ENCODE measurements at places on chromosomes 1 and 21.

DNA sequence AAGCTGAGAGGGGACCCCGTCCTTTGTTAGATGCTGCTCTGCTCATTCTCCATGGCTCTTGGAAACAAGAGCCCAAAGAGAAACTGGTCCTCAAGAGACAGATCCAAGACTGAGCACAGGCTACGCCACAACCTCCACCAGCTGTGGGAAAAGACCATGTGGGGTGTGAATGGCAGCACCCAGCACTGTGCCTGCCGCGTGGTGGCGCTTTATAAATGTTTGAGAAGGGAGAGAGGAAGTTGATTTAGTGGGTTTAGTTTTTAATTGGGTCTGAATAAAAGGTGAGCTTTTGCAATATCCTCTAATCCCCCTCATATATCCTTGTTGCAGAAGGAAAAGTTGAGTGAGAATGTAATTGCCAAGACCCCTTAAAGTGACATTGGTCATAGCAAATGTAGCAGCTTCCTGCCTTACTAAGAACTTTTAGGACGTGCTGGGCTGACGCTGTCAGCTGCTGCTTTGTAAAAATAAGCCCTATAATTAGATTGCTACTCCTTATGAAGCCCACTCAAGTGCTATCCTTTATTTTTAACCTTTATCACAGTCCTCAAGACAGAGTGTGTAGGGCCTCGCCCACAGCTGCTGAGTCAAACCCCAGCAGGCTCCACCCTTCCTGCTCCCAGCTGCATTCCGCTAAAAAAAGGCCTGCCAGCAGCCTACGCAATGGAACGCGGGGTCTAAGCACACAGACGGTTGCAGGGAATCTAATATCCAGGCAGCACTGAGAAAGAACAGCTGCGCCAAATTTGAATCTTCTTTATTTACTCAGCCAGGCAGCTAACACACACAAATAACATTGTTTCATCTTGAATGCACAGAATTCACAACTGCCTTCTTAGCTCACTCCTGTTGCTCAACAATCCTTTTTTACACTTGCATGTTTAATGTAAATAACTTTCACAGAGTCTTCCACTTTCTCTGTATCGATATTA is 47.4 kb upstream of the PRDX6 start:
- DNase-seq: peak; percentile 86

GRCh38 chr1:55245781-55246180 is 30.6 kb upstream of the USP24 start:
- no peak for DNase-seq

GRCh38 chr1:159925719-159926078 is 392 bp upstream of the TAGLN2 start:
- no peak for DNase-seq

DNA sequence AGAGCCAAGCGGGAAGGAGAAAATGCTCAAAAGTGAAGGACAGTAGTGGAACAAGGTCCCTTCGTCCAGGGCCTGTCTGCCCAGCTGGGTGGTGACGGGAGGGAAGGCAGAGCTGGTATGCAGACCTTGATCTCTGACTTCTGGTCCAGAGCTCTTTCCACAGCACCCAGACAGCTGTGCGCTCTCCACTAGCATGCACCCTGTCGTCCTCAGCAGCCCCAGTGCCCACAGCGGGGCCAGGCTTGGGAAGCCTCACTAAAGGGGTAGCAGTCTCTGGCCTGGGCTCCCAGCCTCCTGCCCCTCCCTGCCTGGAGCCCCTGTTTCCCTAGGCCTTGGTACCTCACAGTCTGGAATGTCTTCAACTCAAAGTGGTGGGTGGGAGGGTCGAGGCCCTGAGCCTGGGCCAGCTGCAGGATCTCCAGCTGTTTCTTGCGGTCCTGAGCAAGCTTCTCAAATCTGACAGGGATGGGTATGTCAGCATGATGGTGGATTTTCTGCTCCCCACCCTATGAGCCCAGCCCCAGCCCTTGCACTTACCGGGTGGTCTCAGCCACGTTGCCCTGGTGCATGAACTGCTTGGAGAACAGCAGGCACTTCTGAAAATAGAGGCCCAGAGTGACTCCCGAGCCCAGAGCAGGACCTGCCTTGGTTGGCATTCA is 10.0 kb downstream of the CC2D1B start:
- DNase-seq: no peak

DNA sequence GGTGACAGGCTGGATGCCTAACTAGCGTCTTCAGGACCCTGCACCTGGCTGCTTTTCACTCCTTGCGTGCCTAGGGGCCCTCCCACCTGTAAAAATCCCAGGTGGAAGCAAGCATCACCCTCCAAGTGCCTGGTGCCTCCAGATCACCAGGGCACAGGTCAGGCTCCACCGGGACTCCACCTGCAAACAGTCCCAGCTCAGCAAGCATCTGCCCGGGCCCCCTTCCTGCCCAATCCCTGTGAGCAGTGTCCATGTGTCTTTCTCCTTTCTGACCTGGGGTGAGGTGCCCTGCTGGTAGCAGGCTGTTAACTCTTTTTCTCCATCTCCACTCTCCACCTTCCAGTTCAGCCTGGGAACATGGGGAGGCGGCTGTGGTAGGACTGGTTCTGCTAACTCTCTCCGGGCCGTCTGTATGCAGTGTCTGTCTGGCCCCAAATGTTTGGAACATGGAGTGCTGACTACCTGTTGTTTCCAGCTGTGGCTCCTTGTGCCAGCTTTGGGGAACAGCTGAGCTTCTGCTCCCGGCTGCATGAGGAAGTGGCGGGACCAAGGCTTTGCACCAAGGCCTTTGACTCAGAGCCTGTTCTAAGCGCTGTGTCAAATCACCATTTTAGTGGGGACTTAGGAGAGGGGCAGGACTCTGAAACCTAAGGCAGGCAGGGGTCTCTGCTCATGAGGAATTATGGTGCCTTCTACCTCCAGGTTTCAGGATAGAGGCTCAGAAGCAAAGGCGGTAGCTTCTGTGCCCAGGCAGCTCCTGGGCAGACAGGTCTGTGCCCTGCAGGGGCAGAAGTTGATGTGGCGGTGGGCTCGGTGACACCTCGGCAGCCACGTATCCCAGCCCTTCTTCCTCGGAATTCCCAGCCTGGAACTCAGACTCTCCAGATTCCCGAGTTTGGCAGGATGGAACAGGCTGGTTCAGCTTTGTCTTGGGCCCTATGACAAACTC is 5.5 kb downstream of the GPR137B start:
- no peak for DNase-seq

DNA sequence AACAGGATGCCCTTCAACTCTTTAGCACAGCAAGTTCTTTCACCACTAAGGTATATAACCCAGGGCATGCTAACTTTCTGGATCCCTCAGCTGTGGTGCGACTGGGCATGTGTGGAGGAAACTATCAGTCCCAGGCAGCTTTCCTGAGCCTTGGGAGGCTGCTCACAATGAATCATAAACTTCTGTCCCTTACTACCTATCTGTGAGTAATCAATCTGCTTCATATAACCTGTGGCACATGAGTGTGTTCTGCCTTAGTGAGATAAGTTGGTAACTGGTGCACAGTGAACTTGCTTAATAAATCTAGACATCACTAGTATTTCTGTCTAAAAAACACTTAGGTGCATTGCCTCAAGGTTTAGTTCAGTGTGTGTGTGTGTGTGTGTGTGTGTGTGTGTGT is 158.0 kb downstream of the GPATCH2 start:
- no peak for DNase-seq

DNA sequence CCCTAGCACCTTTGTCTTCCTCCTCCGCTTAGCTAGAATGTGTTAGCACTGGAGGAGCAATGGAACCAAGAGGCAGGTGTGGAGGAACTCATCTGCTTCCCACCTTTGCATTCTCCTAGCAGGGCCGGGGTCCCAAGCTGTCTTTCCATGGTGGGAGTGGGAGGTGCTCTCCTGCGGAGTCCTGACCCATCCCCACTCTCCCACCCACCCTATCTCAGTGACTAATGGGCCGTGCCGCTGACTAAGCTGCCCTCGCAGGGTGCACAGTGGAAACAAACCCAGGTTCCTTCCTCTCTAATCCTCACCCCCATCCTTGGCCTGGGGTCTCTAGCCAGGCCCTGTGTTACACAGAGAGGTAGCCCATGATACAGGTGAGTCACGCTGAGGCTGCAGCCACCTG is 177.5 kb downstream of the HIVEP3 start:
- no peak for DNase-seq

- DNase-seq: no peak
These were observed 71.2 kb downstream of the LHX4 start for GRCh38 chr1:180301135-180301742.

DNA sequence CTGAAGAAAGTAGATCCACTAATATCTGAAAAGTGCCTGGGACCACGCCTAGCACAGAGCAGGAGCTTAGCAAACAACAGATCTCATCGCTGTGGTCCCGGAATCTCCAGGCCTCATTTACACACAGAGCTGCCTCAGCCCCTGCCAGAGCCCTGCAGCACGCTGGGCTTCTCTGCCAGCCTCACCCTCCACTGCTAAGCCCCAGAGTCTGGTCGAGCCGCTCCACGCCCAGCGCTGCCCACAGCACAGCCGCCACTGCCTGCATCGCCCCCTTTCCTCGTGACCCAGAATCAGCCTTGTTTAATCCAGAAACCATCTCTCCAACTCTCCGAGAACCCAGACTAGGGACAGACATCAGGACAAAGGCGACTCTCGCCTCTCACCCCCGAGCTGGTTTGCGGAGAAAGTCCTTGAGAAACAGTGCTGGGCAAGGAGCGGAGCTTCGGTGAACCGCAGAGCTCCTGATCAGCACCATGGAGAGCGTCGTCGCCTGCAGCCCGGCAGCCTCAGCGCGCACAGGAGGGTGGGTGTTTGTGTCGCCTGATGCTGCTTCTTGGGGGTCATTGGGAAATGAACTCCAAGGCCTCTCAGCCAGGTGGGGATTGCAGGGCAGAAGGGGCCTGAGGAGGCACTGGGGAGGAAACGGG is 145.1 kb downstream of the NPHP4 start:
- no peak for DNase-seq

- DNase-seq: no peak
These were observed 1.2 kb downstream of the IPO13 start for GRCh38 chr1:43947874-43948437.

GRCh38 chr21:16968436-16968835 is 544.4 kb upstream of the CXADR start:
- DNase-seq: no peak

DNA sequence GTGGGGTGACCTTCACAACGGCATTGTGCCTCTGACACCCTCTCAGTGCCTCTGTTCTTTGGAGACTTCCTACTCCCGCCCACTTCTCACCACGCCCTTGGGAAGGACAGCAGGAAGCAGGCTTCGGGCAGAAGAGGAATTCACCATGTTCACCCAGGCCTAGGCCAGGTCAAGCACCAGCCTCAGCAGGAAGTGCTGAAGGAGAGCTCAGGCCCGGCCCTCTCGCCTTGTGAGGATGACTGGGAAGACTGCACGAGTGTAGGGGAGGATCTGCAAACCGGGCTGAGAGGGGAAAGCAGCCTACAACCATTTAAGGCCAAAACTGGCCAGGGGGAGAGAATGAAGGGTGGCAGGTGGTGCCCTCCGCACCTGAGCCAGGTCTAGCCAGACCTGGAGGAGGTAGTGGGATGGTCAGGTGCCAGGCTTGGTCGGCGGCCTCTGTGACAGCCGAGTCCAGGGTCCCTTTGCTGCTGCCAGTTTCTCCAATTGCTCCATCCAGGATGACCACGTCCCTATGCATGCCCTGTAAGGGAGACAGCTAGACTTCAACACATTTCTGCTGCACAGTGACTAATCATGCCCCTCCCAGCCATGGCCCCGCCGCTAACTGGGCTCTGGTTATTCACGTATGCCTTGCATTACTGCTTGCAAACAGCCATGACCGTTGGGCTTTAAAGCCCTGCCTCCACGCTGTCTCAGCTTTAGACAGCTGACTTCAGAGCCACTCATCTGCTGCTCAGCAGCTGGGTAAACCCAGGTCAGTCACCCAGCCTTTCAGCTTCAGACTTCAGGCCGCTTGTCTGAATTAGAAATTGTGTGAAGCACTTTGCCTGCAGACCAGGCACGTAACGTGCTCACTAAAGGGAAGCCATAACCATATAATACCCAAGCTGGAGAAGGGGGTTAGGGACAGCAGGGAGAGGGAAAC is 8.9 kb downstream of the MRTO4 start:
- DNase-seq: no peak

GRCh38 chr1:74952786-74953185 is 181.4 kb upstream of the LHX8 start:
- no peak for DNase-seq

DNA sequence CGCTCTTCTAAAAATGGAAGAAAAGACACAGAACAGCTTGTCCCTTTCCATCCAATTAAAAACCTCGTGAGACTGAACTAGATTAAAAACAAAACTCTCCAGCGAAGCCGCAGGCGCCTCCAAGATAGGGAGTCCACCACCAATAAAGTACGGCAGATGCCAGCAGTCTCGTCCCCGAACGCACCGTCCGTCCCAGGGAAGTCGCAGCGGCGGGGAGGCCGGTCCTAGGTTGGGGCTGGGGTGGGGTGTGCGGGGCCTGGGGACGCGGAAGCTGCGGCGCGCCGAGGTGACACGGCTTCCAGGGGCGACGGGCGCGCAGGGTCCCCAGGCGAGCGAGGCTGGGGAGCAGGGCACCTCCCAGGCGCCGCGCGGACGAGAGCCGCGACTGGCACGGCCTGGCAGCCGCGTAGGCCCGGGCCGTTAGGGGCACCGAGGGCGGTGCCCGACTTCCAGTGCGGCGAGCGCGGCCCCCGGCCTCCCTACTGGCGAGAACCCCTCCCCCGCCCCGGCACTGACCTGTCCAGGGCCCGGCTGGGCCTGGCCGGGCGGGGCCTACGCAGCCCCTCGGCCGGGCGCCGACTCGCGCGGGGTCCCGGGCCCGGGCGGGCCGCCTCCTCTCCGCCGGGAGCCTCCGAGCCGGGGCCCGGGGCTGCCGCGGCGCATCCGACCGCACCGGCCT is 28.3 kb upstream of the A3GALT2 start:
- DNase-seq: no peak

- DNase-seq: no peak
These were observed 165.8 kb downstream of the PAPPA2 start for GRCh38 chr1:176628775-176629174.

GRCh38 chr1:116504308-116505156 is 66.3 kb downstream of the CD58 start:
- DNase-seq: peak; percentile 30

DNA sequence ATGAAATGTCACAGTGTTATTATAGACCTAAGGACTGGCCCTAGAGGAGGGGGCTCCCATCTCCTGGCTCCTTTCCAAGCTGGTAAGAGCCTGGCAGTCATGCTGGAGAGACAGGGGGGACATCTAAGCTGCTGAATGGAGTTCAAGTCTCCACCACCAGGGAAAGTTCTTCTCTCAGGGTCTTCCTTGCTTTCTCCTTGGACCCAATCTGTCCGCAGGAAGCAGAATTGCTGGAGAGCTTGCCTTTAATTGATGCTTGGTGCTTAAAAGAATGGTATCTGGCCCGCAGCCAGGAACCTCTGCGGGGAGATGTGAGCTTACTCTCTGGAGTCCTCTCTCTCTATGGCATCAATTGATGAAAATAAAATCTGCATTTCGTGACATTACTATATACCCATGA is 25.1 kb downstream of the IRF2BP2 start:
- no peak for DNase-seq

GRCh38 chr1:37392051-37392450 is 82.3 kb upstream of the ZC3H12A start:
- no peak for DNase-seq

DNA sequence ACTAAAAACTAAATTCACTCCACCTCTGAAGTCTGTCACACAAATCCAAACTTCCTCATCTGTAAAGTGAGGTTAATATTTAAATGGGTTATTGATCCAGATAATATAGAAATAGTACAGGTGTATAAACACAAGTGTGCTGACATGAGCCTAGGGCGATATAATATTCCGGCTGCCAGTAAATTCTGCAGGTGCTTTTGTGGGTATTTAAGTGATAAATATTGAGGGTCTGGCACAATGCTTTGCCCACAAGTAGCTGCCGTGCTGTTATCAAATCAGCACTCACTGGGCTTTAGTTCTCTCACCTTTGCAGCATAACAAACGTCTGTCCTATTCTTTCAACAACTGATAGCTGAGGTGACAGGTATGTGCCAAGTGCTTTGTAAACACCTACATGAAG is 7.6 kb downstream of the PABPC4 start:
- DNase-seq: no peak
